CD8-positive, alpha-beta memory T cell (primary cell): ENCODE measurements at places on chromosomes 5 and 9.

DNA sequence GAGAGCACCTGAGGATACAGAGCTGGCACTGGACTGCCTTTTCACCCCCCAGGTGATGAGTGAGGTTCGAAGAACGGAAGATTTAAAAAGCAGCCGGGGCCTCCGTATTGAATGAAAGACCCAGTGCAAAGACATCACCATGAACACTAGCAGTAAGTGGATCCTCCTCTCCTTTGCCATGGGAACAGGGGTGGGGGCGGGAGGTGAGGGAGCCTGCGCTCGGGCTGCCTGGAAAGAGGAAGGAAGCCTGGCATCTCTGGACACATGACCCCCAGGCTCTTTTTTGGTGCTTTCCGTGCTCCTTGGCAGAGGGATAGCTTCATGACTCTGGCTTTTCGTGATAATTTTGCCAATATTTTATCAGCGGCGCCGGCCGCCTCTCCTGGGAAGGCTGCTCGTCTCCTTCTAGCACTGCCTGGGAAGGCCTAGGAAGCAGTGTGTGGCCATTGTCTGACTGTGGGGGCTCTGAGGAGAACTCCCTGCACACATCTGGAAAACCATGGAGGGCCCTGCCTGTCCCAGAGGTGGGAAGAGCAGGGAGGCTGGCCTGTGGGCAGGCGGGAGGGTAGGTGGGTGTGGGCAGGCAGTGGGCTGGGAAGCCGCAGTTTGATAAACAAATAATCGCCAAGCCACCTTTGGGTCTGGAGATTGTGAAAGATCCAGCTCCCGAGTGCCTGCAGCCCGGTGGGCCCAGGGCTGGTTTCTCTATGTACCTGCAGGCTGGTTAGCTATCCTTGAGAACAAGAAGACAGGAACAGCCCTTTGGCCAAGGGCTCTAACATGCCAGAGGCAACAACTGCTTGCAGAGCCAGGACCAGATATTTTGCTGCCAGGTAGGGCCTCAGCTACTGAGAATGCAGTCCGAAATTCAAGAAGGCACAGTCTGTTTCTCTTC lies 911 bp downstream of the ABLIM3 start:
- no peak for DNase-seq

DNA sequence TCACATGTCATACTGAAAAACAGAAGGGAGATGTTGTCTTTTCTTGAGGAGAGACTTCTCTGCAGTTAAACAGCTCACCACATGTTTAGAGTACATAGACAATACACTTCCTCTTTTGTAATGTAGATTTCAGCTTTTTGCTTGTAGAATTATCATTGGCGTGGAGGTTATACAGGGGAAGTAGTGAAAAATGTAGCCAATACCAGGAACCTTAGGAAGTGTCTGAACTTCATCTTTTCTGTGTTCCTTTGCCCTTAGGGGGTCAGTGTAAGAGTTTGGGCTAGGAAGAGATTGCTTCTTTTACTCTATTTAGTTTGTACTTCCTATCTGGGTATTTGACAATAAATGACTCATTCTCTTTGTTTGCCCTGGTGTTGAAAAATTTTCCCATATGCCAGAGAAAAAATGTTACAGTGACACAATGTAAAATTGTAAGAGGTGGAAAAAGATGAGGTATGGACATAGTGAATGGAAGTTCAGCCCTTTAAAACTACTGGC lies 21.0 kb upstream of the CDKN2B start:
- no peak for DNase-seq

DNA sequence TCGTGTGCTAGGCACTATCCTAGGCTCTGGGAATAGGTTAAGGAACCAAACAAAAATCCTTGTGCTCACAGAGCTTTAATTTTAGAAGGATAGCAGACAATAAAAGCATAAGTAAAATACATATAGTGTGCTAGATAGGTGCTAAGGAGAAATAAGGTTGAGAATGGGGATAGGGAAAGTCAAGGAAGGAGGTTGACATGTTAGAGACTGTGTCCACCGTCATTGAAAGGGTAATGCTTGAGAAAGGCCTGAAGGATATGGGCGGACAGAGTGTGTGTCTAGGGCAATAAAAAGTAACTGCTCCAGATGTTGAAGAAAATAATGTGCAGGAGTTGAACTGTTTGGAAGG lies 482 bp upstream of the TDRD7 start:
- no peak for DNase-seq

- no peak for DNase-seq
Measured at GRCh38 chr5:180027459-180028089, 44.0 kb downstream of the RNF130 start.

DNA sequence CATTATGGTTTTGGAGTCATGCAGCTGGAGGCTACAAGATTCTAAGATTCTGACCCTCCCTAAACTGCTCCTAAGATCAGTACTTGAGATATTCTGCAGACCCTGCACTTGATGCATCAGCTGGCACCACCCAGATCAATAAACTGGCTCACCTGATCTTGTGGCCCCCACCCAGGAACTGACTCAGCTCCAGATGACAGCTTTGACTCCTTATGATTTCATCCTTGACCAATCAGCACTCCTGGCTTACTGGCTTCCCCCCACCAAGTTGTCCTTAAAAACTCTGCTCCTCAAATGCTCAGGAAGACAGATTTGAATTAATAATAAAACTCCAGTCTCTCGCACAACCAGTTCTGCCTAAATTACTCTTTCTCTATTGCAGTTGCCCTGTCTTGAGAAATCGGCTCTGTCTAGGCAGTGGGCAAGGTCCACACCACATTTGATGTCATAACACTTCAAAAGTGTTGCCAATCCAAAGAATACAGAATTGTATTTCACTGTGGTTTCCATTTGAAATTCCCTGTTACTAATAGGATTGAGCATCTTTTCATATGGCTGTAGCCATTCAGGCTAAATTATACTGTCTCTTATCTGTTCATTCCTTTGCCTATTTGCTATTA lies 14.8 kb upstream of the SLC30A5 start:
- DNase-seq = no peak

DNA sequence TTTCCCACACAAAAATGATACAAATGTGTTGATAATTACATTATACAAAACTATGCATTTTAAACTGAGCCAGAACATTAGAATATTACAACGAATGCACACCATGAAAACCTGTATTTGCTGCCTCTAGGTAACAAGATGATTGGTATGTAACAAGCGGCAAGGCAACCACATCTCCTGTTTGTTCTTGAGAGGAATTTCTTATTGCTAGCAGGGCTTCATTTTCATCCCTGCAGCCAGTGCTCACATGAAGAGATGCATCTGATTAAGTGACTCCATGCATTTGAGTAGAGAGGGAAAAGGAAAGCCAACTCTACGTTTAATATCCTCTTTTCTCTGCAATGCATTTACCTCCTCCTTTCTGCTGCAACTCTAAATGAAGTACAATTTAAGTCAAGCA lies 36.6 kb downstream of the FRMD3 start:
- DNase-seq = no peak

GRCh38 chr5:99815-100214 lies 7.8 kb downstream of the PLEKHG4B start:
- no peak for DNase-seq

- peak; percentile 36 for DNase-seq
Measured at GRCh38 chr5:76763136-76763535, 47.2 kb downstream of the F2R start.

DNA sequence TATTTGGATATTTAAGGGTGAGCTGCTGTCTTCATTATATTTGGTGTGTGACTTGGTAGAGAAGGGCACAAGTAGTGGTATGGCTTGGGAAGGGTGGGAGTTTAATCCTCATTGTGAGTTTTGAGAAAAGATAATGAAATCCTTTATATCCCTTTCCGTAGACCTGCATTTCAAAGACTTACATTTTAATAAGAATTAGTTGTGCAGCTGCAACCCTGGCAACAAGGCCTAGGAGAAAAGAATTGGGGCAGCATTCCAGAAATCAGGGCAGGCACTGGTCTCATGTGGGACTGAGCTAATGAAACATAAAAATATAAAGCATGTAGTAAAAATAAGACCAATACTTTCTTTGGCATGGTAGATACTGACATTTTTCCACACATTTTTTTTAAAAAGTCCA lies 60.5 kb downstream of the CDC42SE2 start:
- no peak for DNase-seq

GRCh38 chr9:117779760-117780159 lies 75.6 kb downstream of the TLR4 start:
- DNase-seq = no peak

DNA sequence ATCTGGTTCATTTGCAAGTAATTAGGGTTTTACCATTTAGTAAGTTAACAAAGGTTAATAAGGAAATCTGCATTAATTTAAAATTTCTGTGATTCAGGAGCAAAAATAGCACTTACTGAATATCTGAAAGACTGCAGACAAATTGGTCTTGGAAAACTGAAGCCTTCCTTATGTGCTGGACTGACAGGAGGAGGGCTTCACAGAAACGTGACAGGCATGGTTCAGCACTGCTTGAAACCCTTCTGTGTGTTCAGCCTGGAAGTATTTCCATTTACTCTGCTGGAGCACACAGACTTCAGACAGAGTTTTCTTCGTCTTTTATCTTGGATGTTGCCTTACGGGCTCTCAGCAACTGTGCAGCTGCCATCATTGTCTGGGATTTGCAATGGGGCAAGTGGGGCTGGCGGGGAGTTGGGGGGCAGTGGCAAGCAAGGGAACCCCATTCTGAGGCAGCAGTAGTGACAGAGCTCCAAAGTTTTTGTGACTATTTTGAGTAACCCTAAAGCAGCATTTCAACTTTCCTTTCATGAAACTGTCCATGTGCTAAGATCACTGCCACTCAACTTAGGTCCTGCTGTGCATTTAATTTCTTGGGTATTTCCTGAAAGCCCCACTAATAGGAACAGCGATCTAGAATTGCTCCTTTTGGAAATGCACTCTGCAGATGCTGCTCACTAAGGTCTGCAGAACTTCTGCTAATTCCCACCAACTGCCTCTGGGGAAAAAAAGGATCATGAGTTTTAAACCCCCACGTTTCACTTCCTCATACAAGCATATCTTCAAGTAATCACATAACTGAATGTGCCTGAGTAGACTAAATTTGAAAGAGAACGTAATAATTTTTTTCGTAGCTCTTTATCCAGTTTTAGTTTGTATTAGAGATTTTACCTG lies 56.6 kb downstream of the KCNN2 start:
- no peak for DNase-seq

- DNase-seq = no peak
Measured at GRCh38 chr5:143061161-143061945, 291.2 kb downstream of the ARHGAP26 start.

DNA sequence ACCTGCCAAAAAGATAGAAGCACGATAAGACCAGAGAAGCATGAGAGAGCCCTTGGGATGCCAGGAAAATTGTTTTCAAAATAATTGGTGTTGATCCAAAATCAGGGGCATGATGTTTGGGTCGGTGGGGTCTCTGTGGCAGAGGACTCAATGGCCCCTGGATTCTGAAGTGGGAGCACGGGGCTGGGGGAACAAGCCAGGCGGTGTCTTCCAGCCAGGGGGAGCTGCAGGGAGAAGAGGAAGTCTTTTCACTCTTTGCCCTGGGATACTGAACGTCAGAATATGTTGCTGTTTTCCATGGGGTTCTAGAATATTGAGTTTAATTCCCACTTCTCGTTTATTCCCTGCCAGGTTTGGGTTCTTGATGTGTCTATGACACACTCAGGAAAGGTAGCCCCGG lies 20.4 kb downstream of the TSPAN17 start:
- DNase-seq = no peak

DNA sequence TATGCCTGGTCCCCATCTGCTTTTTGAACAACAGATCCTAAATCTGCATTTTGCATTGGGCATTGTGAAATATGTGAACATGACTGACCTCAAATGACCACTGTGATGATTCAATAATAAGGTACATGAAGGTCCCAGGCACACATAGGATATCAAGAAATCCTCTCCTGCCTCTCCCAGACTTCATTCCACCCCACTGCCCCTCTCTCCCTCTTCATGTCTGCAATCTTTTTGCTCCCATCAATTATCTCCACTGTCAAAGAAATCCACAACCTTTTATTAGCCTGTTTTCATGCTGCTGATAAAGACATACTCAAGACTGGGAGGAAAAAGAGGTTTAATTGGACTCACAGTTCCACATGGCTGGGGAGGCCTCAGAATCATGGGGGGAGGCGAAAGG lies 476.7 kb downstream of the CTNND2 start:
- DNase-seq = no peak

DNA sequence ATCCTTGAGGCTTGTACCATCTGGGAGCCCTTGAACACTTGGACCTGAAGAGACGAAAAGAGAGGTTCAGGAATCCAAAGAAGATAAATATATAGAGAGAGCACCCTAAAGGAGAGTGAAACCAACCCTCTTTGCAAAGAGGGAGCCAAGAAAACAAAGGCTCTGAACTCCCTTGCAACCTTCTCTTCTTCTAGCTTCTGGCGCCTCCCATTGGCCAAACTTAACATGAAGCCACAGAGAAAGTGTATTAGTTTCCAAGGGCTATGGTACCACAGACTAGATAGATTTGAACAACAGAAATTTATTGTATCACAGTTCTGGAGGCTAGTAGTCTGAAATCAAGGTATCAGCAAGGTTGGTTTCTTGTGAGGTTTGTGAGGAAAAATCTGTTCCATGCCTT lies 175.1 kb downstream of the HCN1 start:
- no peak for DNase-seq
